ENCODE measurements at places on chromosomes 7 and 10. TPM values are rescaled to one million over a fixed set of nuclear protein-coding genes. Genes with fewer than 3 reads are reported as not detected.
A peak's percentile ranks its signal among the peaks of the same experiment; 100 is the strongest.

DNA sequence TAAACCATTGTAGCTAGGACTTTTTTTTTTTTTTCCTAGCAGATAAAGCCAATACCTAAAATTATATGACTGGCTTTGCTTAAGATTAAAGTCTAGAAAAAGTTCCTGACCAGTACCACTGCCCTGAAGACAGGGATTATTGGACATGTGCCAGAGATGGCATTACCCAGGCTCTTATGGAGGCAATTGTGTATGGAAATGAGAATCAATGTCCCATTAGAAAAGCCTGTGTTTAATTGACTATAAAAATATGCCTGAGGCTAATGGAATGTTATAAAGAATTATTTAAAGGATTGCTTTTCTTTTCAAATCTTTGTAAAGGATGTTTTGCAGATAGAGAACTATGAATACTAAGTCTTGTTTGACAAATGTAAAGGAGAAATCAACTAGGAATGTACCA lies 196.7 kb downstream of the ANK3 start:
- no peak for DNase-seq

- DNase-seq = peak; percentile 3
Observed at GRCh38 chr10:47264797-47265281, 35.2 kb upstream of the GDF10 start.

GRCh38 chr7:39465055-39465929 lies 100.9 kb upstream of the YAE1 start:
- DNase-seq = peak; percentile 52

DNA sequence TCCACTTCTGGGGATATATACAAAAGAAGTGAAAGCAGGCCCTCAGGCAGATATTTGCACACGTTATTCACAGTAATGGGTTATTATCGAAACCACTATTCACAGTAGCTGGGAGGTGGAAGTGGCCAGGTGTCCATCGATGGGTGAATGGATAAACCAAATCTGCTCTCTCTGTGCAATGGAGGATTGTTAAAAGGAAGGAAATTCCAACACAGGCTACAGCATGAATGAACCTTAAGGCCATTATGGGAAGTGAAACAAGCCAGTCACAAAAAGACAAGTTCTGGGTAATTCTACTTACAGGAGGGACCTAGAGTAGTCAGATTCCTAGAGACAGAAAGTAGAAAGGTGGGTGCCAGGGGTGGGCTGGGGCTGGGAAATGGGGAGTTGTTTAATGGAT lies 48.5 kb upstream of the BHLHA15 start:
- DNase-seq = no peak

DNA sequence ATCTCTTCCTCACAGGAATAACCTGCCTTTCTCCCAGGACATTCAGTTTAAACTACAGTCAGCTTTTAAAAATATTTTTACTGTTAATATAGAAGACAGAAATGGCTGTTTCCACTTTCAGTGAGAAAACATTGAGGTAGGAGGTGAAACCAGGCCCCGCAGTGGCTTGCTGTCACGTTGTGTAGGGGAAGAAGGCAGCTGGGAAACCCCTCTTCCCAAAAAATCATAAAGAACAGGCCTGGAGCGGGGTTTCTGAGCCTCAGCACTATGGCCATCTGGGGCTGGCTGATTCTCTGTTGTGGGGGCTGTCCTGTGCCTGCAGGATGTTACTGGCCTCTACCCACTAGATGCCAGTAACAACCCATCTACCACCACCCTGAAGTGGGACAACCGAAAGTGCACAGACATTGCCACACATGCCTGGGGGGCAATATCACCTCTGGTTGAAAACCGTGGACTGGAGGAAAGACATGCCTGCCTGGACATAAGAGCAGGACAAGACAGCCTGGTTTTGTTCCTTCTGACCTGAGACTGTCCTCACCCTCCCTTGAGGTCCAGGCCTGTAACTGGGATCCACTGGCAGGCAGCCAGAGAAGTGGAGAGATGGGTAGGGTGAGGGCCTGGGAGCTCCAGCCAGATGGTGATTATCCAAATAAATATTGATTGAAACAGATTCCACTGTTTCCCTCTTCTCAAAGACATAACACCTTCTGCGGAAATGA lies 43.9 kb downstream of the KCNH2 start:
- no peak for DNase-seq

GRCh38 chr7:27187475-27188385 lies 2.7 kb upstream of the HOXA11 start:
- DNase-seq = no peak

DNA sequence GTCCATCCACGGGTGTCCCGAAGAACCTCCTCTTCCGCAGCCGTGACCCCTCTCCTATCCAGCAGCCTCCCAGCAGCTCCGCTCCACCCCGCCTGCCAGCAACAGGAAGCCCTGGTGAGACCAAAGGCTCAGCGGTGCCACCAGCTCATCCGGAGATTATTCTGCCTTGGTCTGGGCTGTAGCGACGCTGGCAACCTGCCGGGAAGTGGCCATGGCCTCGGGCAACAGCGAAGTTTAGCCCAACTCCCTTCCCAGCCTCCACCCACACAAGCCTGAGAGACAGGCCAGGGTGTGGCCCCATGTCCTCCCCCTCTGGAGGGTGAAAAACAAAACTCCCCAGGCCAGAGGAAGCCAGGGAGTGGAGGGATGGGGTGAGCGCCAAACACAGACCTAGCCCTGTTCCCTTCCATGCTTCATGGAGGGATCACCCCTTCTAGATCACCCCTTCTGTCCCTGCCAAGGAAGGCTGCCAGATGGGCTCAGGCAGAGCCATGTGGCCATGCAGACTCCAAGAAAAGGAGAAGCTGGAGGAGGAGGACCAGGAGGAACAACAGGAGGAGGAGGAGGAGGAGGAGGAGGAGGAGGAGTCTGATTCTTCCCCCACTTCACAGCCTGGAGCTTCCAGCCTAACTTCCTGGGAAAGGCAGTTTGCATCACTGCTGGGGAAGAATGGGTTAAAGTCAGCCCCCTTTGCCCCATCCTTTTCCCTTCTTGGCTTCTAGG lies 918 bp downstream of the CALHM2 start:
- peak; percentile 90 for DNase-seq

DNA sequence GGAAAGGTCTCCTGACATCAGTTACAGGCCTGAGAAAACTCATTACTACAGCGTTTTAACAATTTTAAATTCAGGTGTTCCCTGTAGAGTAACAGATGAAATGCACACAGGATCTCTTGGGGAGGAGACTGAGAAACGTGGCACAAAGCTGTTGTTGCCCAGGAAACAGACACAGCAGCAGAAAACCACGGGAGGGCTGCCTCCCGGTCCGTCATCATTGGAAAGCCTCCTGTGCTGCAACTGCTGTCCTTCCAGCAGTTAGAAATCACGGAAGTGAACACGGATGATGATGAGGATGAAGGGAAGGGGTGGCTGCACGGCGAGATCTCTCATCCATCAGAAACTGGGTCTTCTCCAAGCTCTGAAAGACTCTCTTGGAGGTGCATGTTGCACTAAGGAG lies 94.6 kb upstream of the RNF32 start:
- DNase-seq = no peak

DNA sequence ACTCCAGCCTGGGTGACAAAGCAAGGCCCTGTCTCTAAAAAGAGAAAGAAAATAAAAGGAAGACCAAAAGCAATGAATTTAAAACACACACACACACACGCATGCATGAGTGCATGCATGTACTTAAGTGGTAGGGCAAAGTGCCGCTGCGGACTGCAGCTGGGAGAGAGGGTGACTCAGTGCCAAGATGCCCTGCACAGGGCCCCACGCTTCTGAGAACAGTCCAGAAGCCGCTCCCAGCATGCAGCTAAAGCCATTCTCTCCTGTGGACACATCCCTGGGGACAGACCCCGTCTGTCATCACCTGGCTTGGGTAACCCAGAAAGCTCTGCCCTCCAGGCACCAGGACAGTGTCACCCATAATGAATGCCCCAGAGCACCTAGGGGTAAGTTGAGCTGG lies 61.0 kb upstream of the MYL10 start:
- DNase-seq = no peak

GRCh38 chr7:96931891-96932290 lies 73.5 kb upstream of the DLX6 start:
- DNase-seq = no peak

GRCh38 chr10:68578974-68579373 lies 18.8 kb downstream of the TET1 start:
- DNase-seq = no peak

DNA sequence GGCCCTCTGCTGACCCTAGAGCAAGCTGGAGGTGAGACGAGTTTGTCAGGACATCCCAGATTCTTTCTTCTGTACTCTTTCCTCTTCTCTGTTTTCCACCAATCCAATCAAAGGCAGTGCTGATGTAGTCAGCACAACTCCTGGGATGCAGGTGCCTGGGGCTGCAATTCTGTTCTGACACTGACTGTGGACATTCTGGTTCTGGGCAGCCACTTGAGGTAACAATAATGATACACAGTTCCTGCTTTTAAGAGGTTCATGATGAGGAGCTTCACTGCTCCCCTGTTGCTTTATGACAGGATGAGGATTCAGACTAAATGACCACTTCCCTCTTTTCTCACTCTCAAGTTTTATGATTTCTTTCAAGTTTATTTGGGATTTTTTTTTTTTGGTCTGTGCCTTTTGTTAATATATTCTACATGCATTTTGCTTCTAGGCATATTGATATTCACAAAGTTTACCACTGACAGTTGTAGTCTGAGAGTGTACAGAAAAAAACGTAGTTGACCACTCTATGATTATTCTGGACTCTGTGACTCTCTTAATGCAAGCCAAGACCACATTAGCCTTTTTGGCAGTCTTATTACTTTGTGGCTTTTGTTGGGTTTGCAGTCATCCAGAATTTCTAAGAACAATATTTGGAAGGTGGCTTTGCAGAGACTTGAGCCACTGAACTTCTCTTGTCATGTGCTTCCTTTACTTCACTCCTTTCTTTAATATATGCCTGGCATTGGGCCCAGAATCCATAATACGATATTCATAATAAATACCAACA lies 247.6 kb downstream of the AUTS2 start:
- no peak for DNase-seq

GRCh38 chr7:121945066-121945465 lies 72.1 kb downstream of the PTPRZ1 start:
- no peak for DNase-seq

GRCh38 chr7:55052081-55052480 lies 33.3 kb downstream of the EGFR start:
- no peak for DNase-seq

- no peak for DNase-seq
Observed at GRCh38 chr10:80814147-80814652, 276.5 kb downstream of the SH2D4B start.

DNA sequence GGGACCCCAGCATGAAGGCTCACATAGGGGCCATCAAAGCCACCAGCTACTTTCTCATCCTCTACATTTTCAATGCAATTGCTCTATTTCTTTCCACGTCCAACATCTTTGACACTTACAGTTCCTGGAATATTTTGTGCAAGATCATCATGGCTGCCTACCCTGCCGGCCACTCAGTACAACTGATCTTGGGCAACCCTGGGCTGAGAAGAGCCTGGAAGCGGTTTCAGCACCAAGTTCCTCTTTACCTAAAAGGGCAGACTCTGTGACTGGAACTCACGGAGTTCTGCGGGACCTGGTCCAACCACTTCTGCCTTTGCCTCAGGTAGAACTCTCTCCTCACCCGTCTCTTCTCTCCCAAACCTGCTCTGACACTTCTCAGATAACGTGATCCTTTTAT lies 945 bp downstream of the TAS2R40 start:
- peak; percentile 65 for DNase-seq

DNA sequence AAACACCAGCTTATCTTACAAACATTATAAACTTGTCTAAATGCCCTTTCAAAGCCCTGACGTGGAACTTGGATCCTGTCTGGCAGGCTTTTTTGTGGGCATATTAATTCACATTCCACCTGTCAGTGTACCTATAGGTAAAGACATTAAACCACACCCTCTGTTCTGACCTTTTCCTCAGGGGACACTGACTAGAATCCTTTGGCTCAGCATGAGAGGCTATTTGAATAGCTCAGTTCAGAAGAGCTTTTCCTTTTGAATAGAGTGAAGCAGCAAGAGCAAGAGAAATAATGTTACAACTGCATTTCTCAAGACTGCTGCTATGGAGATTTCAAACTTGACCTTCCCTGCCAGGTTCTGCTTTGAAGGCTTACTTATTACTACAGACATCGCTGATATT lies 76.9 kb downstream of the CYP51A1 start:
- no peak for DNase-seq

- no peak for DNase-seq
Observed at GRCh38 chr10:14382022-14382421, 51.3 kb upstream of the FRMD4A start.

DNA sequence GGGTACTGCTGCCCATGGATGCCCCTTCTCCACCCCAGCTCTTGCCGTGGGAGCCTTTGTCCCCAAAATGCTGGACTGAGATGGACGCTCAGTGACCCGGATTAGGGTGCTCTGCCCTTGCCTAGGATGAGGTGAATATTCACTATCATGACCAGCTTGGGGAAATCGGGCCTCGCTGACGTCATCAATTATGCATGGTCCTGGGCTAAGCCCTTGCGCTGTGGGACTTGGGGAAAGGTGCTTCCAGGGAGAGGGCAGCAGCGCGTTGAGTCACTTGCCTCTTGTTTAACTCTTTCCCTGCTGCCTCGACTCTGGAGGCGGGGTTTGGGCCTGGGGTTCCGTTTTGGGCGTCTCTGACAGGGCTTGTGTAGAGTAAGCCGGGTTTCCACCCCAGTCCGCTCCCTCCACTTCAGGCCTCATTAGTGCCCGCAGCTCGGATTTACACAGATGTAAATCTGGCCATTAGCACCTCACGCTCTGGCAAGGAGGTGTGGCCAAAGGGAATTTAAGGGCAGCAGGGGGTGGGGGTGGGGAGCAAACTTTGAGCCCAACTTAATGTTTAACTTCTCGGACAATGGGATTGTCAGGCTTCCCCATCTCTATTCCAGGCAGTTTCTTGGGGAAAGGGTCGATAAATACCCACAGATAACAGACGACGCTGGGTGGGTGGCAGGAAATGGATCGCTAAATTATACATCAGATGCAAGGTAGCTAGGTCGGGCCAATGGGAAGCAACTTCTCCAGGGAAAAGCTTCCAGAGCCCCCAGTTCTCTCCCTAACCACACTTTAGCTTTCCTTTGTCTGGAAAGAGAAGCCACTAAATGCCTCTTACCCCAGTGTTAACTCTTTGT lies 51.3 kb upstream of the TCF7L2 start:
- DNase-seq = peak; percentile 69

GRCh38 chr7:100623951-100624824 lies 11.8 kb downstream of the MOSPD3 start:
- DNase-seq = no peak

The CYP2C8 gene
- polyA plus RNA-seq = 7.0 TPM

The SH3PXD2A gene
- 10.5 TPM for polyA plus RNA-seq

The NUTM2E gene
- polyA plus RNA-seq = not detected

The TMEM26 gene
- polyA plus RNA-seq = 1.6 TPM

The GRB10 gene
- 45.3 TPM for polyA plus RNA-seq

The SPDYE8 gene
- polyA plus RNA-seq = not detected

The CH25H gene
- 0.80 TPM for polyA plus RNA-seq

The FKBP6 gene
- 0.07 TPM for polyA plus RNA-seq

The LFNG gene
- 20.7 TPM for polyA plus RNA-seq

The PKD2L1 gene
- polyA plus RNA-seq = not detected

The TMEM225B gene
- polyA plus RNA-seq = 1.4 TPM

The ALOX5 gene
- polyA plus RNA-seq = 4.4 TPM

The TMEM196 gene
- polyA plus RNA-seq = 0.46 TPM

The PIP gene
- polyA plus RNA-seq = not detected

The CAMK1D gene
- 2.3 TPM for polyA plus RNA-seq

The SAP25 gene
- polyA plus RNA-seq = not detected

The ACTL6B gene
- polyA plus RNA-seq = 0.64 TPM
